Lower lobe of right lung (tissue), 2 donors: ENCODE measurements at places on chromosomes 1 and 21. TPM values are rescaled to one million over a fixed set of nuclear protein-coding genes. Genes with fewer than 3 reads are reported as not detected.

GRCh38 chr1:117638759-117639158, 32.9 kb downstream of the TENT5C start:
- no peak for DNase-seq
- H3K27me3 ChIP-seq: no peaks in the 10 kb centered on the region
- H3K36me3 ChIP-seq: no peaks in the 10 kb centered on the region
- H3K4me1 ChIP-seq: peaks cover 5% of the 10 kb centered on the region
- no peak overlapping the region for H3K4me3 ChIP-seq

DNA sequence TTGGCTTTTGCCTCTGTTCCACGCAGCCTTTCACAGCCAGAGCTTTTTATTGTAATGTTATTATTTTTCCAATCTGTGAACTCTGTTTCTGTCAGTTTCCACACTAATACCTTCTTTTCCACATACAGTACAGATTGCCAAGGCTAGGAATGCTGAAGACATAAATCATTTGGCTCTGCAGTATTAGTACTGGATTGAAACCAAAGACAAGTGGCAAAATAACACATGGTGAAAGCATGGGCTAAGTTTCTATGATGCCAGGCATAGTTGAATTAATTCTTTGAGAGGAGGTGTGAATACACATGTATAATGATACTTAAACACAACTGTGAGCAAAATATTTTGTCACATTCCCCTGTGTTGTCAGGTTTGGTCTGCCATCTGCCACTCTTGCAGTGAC, 73.5 kb downstream of the TMEM200B start:
- H3K36me3 ChIP-seq: peaks cover 28% of the 10 kb centered on the region
- no peak for DNase-seq
- H3K4me3 ChIP-seq: no peak overlapping the region
- H3K4me1 ChIP-seq: no peaks in the 10 kb centered on the region

GRCh38 chr1:154330669-154331068, 5.3 kb downstream of the ATP8B2 start:
- no peaks in the 10 kb centered on the region for H3K27me3 ChIP-seq
- H3K4me3 ChIP-seq: no peak overlapping the region
- no peak for DNase-seq
- H3K4me1 ChIP-seq: peaks cover 51% of the 10 kb centered on the region

- DNase-seq: peak; percentile 77
- no peaks in the 10 kb centered on the region for H3K36me3 ChIP-seq
- H3K27me3 ChIP-seq: no peaks in the 10 kb centered on the region
- H3K4me1 ChIP-seq: peaks cover 37% of the 10 kb centered on the region
- no peak overlapping the region for H3K4me3 ChIP-seq
- peak overlapping the region; percentile 54 for H3K27ac ChIP-seq
These were observed 78.1 kb downstream of the DHRS3 start for GRCh38 chr1:12539705-12540579.

DNA sequence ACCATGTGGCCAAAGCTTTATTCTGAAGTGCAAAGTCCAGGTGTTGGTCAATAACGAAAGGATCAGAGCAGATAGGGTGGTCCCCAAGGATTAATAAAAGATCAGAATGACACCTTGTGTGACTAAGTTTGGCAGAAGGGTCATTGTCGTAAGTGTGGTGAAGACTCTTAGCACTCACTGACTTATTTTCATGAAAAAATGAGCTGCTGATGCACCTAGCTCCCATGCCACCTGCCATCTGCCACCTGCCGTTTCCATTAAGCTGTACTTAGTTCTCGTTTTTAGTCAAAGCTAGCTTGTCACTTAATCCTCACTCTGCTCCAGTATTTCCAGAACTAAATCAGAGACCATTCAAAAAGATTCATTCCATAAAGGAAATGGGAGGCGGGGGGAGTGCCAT, 112.6 kb downstream of the SEC16B start:
- H3K36me3 ChIP-seq: no peaks in the 10 kb centered on the region
- H3K27me3 ChIP-seq: no peaks in the 10 kb centered on the region
- no peak for DNase-seq

- H3K27ac ChIP-seq: no peak overlapping the region
- H3K36me3 ChIP-seq: peaks cover 83% of the 10 kb centered on the region
- DNase-seq: no peak
These were observed 9.0 kb downstream of the LRRC47 start for GRCh38 chr1:3787349-3787715.

- DNase-seq: no peak
- H3K36me3 ChIP-seq: no peaks in the 10 kb centered on the region
- H3K4me1 ChIP-seq: peaks cover 2% of the 10 kb centered on the region
These were observed 6.4 kb downstream of the NOS1AP start for GRCh38 chr1:162075862-162076261.

Gene PBX1
- total RNA-seq: 58.1 TPM

Gene OR14K1
- total RNA-seq: not detected

Gene AGBL4
- total RNA-seq: 2.1 TPM

Gene TTLL7
- total RNA-seq: 20.3 TPM

Gene CIART
- 6.2 TPM for total RNA-seq
